ENCODE measurements at places on chromosomes 2 and 18.
A peak's percentile ranks its signal among the peaks of the same experiment; 100 is the strongest.

GRCh38 chr2:223597076-223597475, 5.1 kb downstream of the SCG2 start:
- DNase-seq: no peak

DNA sequence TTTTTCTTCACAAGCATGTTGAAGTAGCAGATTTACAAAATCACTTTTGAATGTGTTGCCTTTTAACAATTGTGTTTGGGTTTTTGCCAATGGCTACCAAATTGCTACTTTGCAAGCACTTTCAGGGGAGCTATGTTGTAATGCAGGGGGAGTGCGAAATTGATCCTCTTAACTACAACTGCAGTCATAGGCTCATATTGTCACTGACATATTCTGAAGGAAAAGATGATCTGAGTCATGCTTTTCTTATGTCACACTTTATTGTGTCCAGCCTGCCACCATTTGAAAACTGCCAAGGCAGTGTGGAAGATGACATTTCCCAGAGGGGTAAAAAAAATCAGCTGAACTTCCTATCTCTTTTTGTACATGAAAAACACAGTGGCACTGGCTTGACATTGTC, 74.9 kb downstream of the GPD2 start:
- DNase-seq: no peak

- DNase-seq: no peak
Measured at GRCh38 chr18:70190529-70190928, 15.0 kb downstream of the RTTN start.

- no peak for DNase-seq
Measured at GRCh38 chr2:169715379-169716237, 18.0 kb upstream of the KLHL23 start.

GRCh38 chr2:233053928-233054784, 6.0 kb upstream of the INPP5D start:
- no peak for DNase-seq

- DNase-seq: no peak
Measured at GRCh38 chr2:143347271-143347695, 218.1 kb downstream of the ARHGAP15 start.

GRCh38 chr2:227862227-227862740, 9.1 kb upstream of the DAW1 start:
- no peak for DNase-seq

GRCh38 chr18:47790036-47790435, 140.4 kb downstream of the SMAD2 start:
- no peak for DNase-seq

GRCh38 chr2:224689539-224689938, 26.6 kb downstream of the CCDC195 start:
- no peak for DNase-seq

GRCh38 chr2:200604571-200605255, 18.9 kb downstream of the AOX1 start:
- no peak for DNase-seq

DNA sequence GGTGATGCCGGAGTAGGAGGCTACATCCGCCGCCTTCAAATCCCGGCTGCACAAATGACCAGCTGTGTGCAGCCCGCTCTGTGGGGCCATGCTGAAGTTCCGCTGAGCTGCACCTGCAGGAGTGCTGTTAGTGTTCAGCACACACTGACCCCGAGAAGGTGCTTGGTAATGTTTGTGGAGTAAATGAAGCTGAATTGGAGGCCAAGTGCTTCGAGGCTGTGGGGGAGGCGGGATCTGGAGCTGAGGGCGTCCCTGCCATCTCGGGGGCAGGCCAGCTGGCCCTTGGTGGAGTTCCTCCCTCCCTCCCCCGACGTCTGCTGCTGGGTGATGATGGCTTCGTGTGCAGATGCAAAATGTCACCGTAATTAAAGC, 23.2 kb downstream of the KCNF1 start:
- DNase-seq: no peak

GRCh38 chr2:48272199-48272598, 257.8 kb upstream of the STON1 start:
- no peak for DNase-seq

DNA sequence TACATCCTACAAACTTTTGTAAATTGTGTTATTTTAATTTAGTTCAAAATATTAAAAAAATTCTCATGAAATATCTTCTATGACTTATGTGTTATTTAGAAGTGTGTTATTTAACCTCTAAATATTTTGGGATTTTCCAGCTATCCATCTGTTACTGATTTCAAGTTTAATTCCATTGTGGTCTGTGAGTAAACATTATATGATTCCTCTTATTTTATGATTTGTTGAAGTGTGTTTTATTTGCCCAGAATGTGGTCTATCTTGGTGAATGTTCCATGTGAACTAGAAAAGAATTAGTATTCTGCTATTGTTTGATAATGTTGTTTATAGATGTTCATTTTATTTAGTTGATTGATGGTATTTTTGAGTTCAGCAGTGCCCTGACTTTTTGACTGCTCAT, 136.0 kb downstream of the ZNF804A start:
- DNase-seq: no peak

- DNase-seq: no peak
Measured at GRCh38 chr2:10954856-10955818, 43.4 kb downstream of the KCNF1 start.

DNA sequence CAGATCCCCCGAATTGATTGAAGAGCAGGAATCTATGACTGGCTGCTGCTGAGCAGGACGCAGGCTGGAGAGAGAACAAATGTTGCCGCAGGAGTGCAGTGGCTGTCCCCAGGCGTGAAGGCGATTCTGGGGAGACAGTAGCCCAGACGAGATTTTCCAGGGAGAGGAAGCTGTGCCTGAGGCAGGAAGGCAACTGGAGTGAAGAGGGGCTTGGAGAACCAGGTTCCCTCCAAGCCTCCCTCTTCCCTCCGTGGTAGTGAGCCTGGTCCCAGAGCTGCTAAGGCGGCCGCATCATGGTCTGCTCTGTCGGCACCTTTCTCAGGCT, 1.3 kb upstream of the NPPC start:
- DNase-seq: no peak

- DNase-seq: no peak
Measured at GRCh38 chr2:43136876-43137275, 89.5 kb downstream of the ZFP36L2 start.

DNA sequence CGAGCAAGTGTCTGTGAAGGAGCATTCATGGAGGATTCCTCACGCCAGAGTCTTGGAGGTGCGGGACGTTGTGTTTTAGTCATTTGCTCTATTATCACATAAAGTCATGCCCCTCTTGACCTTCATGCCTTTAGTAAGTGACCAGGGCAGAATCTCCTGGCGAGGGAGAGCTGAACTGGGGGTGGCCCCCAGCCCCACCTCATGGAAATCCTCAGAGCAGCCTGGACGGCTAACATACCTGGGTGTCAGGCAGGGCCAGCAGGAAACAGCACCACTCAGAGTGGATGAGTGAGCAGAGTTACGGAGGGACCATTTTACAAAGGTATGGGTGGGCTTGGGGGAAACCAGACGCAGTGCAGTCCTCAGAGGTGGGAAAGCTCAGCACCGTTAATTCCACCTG, 56.1 kb downstream of the MCFD2 start:
- no peak for DNase-seq

- no peak for DNase-seq
Measured at GRCh38 chr2:83081826-83082690, 1377.0 kb downstream of the SUCLG1 start.

DNA sequence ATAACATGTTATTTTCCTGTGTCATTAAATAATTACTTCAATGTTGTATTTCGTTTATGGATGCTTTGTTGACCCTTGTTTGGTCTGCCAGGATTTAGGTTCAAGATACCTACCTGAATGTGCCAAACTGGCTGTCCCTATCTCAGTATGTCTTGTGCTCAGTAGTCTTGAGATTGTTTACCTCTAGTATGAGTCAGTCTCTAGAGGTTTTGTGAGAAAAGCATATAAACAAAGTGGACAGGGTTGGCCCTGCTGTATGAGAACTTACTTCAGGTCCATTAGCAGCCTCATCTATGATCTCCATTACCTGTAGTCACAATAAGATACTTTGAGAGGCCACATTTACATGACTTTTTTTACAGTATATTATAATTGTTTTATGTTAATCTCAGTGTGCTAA, 17.8 kb downstream of the DDX18 start:
- DNase-seq: no peak

DNA sequence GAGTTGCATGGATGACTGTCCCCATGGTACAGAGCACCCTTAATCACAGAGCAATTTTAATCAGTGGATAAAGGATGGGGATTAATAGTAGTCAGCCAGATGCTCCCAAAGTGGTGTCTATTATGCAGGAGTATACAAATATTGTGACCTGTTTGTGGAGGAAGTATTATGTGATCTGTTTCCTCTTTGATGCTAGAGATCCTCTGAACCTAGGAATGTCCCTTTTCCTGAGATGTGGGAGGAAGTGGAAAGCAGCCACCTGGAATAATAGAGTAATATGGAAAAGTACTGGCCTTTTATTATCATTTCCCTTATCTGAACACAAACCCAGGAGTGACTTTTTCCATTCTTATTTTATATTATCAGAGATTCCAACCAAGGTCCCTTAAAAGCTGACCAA, 94.2 kb upstream of the EFEMP1 start:
- DNase-seq: no peak

GRCh38 chr2:29272311-29272710, 157.1 kb downstream of the CLIP4 start:
- DNase-seq: no peak

DNA sequence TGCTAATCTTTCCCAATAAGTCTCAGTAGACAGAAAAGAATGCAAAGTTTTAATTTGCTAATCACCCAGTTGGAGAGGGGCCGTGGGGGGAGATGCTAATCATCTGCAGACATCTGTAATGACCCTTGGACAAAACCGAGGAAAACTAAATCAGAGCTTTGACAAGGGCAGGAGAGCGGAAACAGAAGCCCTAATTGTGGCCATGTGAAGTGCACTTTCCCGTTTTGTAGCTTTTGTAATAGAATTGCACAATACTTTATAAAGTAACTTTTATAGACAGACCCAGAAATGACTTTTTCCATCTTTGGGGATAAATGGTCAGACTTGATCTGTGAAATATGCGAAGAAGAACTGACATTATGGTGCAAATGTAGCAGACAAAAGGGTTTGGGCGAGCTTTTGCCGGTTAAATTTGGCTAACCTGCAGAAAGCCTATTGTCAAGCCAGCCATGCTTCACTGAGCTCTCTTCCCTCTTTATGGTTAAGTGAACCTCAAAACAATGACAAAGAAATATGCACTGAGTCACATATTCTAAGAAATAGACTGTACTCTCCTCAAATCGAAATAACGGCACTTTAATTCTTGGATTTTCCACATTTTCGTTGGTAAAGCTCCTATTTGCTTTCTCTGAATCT, 980.1 kb upstream of the POU3F3 start:
- no peak for DNase-seq

DNA sequence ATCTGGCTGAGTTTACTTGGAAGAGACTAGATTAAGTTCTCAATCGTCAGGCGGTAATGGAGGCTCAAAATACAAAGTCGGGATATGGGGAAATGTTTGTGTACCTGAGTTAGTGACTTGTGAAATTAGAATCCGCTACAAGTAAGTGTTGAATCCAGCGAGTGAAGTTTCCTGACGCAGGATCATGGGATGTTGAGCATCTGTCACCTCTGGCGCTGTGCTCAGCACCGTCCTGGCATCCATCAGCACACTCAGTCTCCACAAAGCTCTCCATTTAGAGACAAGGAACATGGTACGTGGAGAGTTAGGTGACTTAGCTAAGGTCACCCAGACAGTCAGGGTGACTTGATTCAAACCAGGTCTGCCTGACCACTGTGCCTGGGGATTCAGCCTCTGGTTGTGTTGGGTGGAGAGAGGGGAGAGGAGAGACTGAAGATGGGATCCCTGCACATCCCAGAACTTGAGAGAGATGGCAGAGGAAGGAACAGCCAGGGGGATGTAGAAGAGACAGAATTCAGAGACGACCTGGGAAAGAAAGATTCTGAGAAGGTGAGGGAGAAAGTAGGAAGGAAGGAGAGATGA, 251.2 kb downstream of the ACKR3 start:
- no peak for DNase-seq

DNA sequence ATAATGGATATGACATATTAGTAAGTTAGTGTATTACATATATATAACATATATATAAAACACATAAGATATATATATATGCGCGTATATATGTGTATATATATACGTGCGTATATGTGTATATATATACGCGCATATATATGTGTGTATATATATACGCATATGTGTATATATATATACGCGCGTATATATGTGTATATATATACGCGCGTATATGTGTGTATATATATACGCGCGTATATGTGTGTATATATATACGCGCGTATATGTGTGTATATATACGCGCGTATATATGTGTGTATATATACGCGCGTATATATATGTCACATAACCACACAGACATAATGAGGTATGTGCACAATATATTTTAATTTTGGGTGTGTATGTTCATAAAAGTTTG, 327.8 kb downstream of the MEIS1 start:
- no peak for DNase-seq

- DNase-seq: no peak
Measured at GRCh38 chr18:23208600-23208999, 73.3 kb downstream of the CABLES1 start.

DNA sequence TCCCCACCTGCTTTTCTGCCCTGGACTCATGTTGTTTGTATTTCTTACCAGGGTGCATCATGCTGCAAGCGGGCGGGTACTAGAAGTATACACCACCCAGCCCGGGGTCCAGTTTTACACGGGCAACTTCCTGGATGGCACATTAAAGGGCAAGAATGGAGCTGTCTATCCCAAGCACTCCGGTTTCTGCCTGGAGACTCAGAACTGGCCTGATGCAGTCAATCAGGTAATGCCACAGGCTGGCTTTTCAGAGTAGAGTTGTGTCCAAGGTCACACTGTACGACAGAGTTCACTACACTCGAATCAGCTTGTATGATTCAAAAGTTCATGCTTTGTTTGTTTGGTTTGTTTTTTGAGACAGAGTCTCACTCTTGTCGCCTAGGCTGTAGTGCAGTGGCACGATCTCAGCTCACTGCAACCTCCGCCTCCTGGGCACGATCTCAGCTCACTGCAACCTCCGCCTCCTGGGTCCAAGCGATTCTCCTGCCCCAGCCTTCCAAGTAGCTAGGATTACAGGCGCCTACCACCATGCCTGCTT, 19.4 kb downstream of the SRSF7 start:
- no peak for DNase-seq

- DNase-seq: no peak
Measured at GRCh38 chr2:200461846-200462710, 47.8 kb downstream of the KCTD18 start.

GRCh38 chr2:109647636-109648035, 33.5 kb downstream of the SOWAHC start:
- DNase-seq: peak; percentile 30

DNA sequence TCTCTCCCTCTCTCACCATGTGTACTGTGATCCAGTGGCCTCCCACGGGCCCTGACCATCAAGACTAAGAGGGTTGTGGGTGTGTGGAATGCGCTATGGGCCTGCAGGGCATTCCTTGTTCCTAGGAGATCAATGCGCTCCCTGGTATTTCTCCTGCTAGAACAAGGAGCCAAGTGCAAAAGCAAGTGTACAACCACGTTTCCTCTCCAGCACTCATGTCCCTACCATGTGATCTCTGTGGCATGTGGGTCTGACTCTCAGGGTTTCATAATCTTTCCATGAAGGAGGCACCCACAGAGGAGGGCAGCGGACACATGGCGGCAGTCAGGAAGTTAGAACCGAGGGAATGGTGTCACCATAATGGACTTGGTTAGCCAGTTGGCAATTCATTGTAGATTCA, 91.4 kb downstream of the MAPK4 start:
- DNase-seq: no peak

All from thoracic aorta (tissue), 2 donors.